ENCODE measurements at places on chromosomes 1 and 21.

GRCh38 chr1:60170709-60171108 lies 97.1 kb upstream of the C1orf87 start:
- H3K27ac ChIP-seq: no peak overlapping the region
- no peaks in the 10 kb centered on the region for H3K27me3 ChIP-seq
- no peak overlapping the region for H3K4me3 ChIP-seq
- DNase-seq: no peak
- no peaks in the 10 kb centered on the region for H3K36me3 ChIP-seq
- no peaks in the 10 kb centered on the region for H3K4me1 ChIP-seq

GRCh38 chr1:96473791-96474434 lies 247.7 kb upstream of the PTBP2 start:
- no peaks in the 10 kb centered on the region for H3K36me3 ChIP-seq
- H3K4me3 ChIP-seq: no peak overlapping the region
- DNase-seq: no peak

DNA sequence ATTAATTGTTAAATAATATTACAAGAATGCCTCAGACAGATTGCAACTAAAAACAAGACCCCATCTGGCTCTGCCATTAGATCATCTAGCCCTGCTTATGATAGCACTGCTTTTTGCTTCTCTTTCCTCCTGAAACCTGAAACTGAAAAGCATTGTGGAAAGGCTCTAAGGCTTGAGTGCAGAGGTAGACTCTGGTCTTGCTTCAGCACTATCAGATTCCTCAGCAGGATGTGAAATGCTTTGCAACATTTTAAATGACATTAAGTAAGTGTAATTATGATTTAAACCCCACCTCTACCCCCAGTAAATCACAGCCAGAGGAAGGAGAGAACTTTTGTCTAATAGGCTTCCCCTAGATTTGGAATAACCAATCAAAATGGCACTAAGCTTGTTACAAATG lies 32.9 kb downstream of the PHC2 start:
- H3K4me3 ChIP-seq: no peak overlapping the region
- no peak for DNase-seq
- no peaks in the 10 kb centered on the region for H3K4me1 ChIP-seq
- no peaks in the 10 kb centered on the region for H3K36me3 ChIP-seq
- peaks cover 5% of the 10 kb centered on the region for H3K27me3 ChIP-seq

GRCh38 chr1:204414016-204414415 lies 2.4 kb upstream of the PPP1R15B start:
- H3K27ac ChIP-seq: peak overlapping the region; percentile 62
- peaks cover 28% of the 10 kb centered on the region for H3K4me1 ChIP-seq
- no peaks in the 10 kb centered on the region for H3K27me3 ChIP-seq

DNA sequence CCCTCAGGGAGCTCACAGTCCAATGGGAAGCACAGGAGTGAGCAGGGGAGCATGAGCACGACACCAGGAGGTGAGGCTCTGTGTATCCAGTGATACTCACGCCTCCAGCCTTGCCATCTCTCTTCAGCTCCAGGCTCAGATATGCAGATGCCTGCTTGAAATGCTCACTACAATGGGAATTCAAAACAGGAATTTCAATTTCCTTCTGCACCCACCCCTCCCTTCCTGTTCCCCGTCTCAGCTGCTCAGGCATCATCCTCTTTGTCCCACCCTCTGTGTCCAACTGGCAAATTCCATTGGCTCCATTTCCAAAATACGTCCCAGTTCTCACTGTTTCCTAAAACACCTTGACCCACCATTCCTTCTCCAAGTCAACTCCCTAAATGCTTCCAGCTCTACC lies 58.9 kb downstream of the FBXO2 start:
- no peak overlapping the region for H3K4me3 ChIP-seq
- no peak for DNase-seq
- peaks cover 47% of the 10 kb centered on the region for H3K27me3 ChIP-seq
- no peaks in the 10 kb centered on the region for H3K36me3 ChIP-seq

GRCh38 chr1:87495870-87496269 lies 167.2 kb downstream of the LMO4 start:
- no peaks in the 10 kb centered on the region for H3K36me3 ChIP-seq
- DNase-seq: no peak
- H3K4me3 ChIP-seq: no peak overlapping the region
- no peaks in the 10 kb centered on the region for H3K27me3 ChIP-seq
- no peak overlapping the region for H3K27ac ChIP-seq

GRCh38 chr1:48853006-48853405 lies 76.3 kb upstream of the BEND5 start:
- no peaks in the 10 kb centered on the region for H3K27me3 ChIP-seq
- H3K4me1 ChIP-seq: peaks cover 5% of the 10 kb centered on the region
- no peak for DNase-seq
- H3K27ac ChIP-seq: no peak overlapping the region

DNA sequence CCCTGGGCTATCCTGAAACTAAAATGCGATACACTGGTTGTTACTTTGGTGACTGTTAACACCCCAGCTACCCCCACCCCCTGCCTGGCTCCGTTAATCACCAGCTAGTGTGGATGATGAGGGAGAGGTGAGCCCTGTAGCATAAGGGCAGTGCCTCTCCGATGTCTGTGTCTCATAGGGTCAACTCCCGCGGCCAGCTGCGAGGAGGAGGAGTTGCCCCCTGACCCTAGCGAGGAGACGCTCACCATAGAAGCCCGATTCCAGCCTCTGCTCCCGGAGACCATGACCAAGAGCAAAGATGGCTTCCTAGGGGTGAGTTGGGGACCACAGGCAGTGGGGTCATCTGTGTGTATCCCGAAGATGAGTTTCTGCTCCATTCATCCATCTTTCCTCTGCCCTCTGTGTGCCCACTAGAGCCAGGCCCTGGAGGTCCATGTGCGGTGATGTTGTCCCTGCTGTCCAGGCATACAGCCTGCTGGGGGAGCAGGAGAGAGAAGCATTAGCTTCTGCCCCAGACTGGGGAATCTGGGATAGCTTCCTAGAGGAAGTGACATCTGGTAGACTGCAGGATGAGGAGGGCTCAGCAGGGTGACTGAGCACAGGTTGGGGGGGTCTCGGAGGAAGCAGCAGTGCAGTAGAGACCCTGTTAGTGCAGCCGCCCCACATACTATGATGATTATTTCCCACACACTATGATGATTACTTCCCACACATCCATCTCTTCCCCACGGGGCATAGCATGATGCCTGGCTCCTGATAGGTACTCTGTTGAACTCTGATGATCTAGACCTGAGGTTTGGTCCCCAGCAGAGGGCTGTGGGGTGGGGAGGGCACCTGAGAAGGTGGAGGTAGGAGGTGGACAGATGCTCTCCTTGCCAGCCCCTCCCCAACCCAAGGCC lies 5.2 kb downstream of the SELENON start:
- H3K27ac ChIP-seq: no peak overlapping the region
- peaks cover 48% of the 10 kb centered on the region for H3K4me1 ChIP-seq
- peaks cover 24% of the 10 kb centered on the region for H3K36me3 ChIP-seq
- no peak for DNase-seq
- no peak overlapping the region for H3K4me3 ChIP-seq
- peaks cover 4% of the 10 kb centered on the region for H3K27me3 ChIP-seq

- peaks cover 1% of the 10 kb centered on the region for H3K36me3 ChIP-seq
- DNase-seq: no peak
- no peaks in the 10 kb centered on the region for H3K27me3 ChIP-seq
- H3K4me1 ChIP-seq: peaks cover 35% of the 10 kb centered on the region
- peak overlapping the region; percentile 99 for H3K27ac ChIP-seq
These were observed 79.6 kb upstream of the AK4 start for GRCh38 chr1:65068202-65069010.

DNA sequence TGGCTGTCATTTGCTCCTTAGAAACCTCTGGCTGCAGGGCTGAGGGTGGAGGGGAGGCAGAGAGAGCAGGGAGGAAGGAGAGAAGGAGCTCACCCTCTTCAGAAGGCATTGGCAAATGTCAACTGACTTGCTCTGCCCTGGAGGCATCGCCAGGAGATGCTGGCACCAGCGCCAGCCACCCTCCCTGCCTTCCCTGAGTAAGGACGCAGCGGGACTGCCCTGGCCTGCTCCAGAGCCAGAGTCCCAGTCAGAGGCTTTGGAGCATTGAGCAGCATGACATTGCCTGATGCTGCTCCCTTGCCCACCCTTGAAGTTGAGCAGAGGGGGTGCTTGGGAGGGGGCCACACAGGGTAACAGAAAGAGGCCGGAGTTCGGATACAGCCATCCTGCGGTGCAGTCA lies 62.3 kb downstream of the DISP3 start:
- no peak overlapping the region for H3K4me3 ChIP-seq
- H3K27ac ChIP-seq: no peak overlapping the region
- peaks cover 18% of the 10 kb centered on the region for H3K27me3 ChIP-seq
- DNase-seq: no peak
- H3K36me3 ChIP-seq: no peaks in the 10 kb centered on the region

DNA sequence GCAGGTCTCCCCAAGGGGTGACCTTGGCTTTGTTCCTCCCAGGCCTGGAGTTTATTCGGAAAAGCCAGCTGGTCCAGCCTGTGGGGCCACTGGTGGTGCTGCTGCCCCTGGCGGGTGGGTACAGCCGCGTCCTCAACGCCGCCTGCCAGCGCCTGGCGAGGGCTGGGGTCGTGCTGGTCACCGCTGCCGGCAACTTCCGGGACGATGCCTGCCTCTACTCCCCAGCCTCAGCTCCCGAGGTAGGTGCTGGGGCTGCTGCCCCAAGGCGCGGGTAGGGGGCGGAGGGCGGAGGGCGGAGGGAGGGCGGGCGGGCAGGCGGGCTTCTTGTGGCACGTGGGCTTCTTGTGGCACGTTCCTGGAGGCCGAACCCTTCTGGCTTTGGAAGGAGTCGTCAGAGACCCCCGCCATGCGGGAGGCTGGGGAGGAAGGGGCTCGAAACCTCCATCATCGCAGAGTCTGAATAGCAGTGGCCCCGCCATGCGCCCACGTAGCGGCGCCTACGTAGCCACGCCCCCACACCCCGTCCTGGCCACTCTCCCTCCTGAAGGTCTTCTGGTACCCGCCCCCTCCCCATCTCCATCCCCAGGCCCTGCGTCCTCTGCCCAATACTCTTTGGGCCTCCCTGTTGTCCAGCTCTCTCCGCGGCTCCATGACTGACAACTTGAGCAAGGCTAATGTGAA lies 16.7 kb downstream of the PCSK9 start:
- DNase-seq: no peak
- no peaks in the 10 kb centered on the region for H3K27me3 ChIP-seq
- H3K4me1 ChIP-seq: no peaks in the 10 kb centered on the region
- no peak overlapping the region for H3K4me3 ChIP-seq

GRCh38 chr1:226862890-226863289 lies 7.5 kb upstream of the PSEN2 start:
- H3K27me3 ChIP-seq: peaks cover 6% of the 10 kb centered on the region
- H3K4me3 ChIP-seq: no peak overlapping the region
- H3K36me3 ChIP-seq: no peaks in the 10 kb centered on the region
- DNase-seq: no peak
- no peaks in the 10 kb centered on the region for H3K4me1 ChIP-seq
- no peak overlapping the region for H3K27ac ChIP-seq

- no peak overlapping the region for H3K4me3 ChIP-seq
- H3K36me3 ChIP-seq: no peaks in the 10 kb centered on the region
- peaks cover 19% of the 10 kb centered on the region for H3K27me3 ChIP-seq
- H3K27ac ChIP-seq: no peak overlapping the region
These were observed 351.1 kb downstream of the CAMTA1 start for GRCh38 chr1:7136166-7136953.

GRCh38 chr1:237041461-237041794 lies 556 bp upstream of the RYR2 start:
- H3K36me3 ChIP-seq: no peaks in the 10 kb centered on the region
- H3K4me1 ChIP-seq: peaks cover 14% of the 10 kb centered on the region
- H3K27me3 ChIP-seq: peaks cover 40% of the 10 kb centered on the region

- peaks cover 22% of the 10 kb centered on the region for H3K27me3 ChIP-seq
- DNase-seq: no peak
- H3K36me3 ChIP-seq: no peaks in the 10 kb centered on the region
These were observed 372.5 kb upstream of the C1orf174 start for GRCh38 chr1:4272568-4272967.

GRCh38 chr1:203202431-203203245 lies 16.1 kb upstream of the CHI3L1 start:
- no peak for DNase-seq
- H3K27me3 ChIP-seq: peaks cover 28% of the 10 kb centered on the region
- H3K27ac ChIP-seq: no peak overlapping the region
- no peaks in the 10 kb centered on the region for H3K4me1 ChIP-seq
- H3K4me3 ChIP-seq: no peak overlapping the region
- H3K36me3 ChIP-seq: no peaks in the 10 kb centered on the region

DNA sequence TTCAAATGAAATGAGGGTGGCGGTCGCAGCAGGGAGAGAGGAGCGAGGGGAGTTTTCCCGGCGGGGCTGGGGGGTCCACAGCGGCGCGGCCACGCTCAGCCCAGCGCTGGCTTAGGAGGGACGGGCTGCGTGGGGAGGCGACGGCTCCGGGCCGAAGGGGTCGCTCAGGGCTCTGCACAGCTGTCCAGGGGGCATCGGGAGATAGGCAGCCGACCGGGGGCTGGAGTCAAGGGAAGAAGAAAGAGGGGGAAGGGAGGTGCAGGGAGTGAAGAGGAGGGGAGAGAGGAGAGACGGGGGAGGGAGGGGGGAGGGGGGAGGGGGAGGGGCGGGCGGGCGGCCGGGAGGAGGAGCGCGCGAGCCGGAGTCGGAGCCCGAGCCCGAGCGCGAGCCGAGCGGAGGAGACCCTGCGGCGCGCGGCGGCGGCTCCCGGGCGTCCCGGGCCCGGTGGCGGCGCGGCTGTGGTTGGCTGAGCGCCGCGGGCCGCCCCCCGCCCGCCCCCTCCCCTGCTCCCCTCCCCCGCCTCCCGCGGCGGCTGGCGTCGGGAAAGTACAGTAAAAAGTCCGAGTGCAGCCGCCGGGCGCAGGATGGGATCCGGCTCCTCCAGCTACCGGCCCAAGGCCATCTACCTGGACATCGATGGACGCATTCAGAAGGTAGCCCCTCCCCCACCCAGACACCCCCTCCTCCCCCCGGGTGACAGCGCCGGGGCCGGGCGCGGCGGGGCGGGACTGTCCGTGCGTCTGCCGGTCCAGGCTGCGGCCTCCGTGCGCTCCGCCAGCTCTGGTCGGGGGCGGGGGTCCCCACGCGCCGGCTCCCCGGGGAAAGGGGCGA lies at the start of gene PDE9A:
Gene PDE9A (plus strand): TSS at position 391 of the 831 bp plus-strand sequence. CDS start 194 bp downstream, at position 585.
- no peak for DNase-seq
- H3K27ac ChIP-seq: no peak within 1 kb of the TSS
- peak within 1 kb of the TSS; percentile 87 for H3K4me3 ChIP-seq
- no peaks in the 10 kb centered on the region for H3K36me3 ChIP-seq

- H3K27ac ChIP-seq: no peak overlapping the region
- no peak overlapping the region for H3K4me3 ChIP-seq
- H3K36me3 ChIP-seq: no peaks in the 10 kb centered on the region
- DNase-seq: no peak
- peaks cover 42% of the 10 kb centered on the region for H3K27me3 ChIP-seq
These were observed 200.7 kb upstream of the GRIK3 start for GRCh38 chr1:37234941-37235418.

GRCh38 chr1:51287966-51288365 lies 42.4 kb downstream of the TTC39A start:
- H3K4me1 ChIP-seq: peaks cover 9% of the 10 kb centered on the region
- peak overlapping the region; percentile 27 for H3K27ac ChIP-seq
- H3K36me3 ChIP-seq: peaks cover 5% of the 10 kb centered on the region
- peaks cover 3% of the 10 kb centered on the region for H3K27me3 ChIP-seq

- no peak for DNase-seq
- H3K27ac ChIP-seq: no peak overlapping the region
- no peaks in the 10 kb centered on the region for H3K36me3 ChIP-seq
- H3K4me3 ChIP-seq: no peak overlapping the region
- H3K27me3 ChIP-seq: peaks cover 25% of the 10 kb centered on the region
These were observed 24.9 kb upstream of the KCNC4 start for GRCh38 chr1:110185181-110185580.

- H3K27ac ChIP-seq: no peak overlapping the region
- no peak for DNase-seq
- H3K27me3 ChIP-seq: peaks cover 38% of the 10 kb centered on the region
- no peak overlapping the region for H3K4me3 ChIP-seq
These were observed 123.9 kb upstream of the TMPRSS2 start for GRCh38 chr21:41631564-41632461.

- no peak for DNase-seq
- peaks cover 27% of the 10 kb centered on the region for H3K4me1 ChIP-seq
- H3K4me3 ChIP-seq: no peak overlapping the region
- H3K36me3 ChIP-seq: peaks cover 18% of the 10 kb centered on the region
- no peak overlapping the region for H3K27ac ChIP-seq
These were observed 12.3 kb downstream of the EEIG2 start for GRCh38 chr1:108572182-108572581.

Measured in stimulated activated naive B cell treated with anti-CD40 and anti-IgM and Interleukin-4, amounts not matched to agents 10 μg/mL and 1 μg/mL and 100 μg/mL, for 72 hours (primary cell).